ENCODE measurements at places on chromosomes 12 and 14. TPM values are rescaled to one million over a fixed set of nuclear protein-coding genes. Genes with fewer than 3 reads are reported as not detected.

POTEM gene
- not detected for total RNA-seq

CPNE6 gene
- total RNA-seq, result not detected

VDR gene
- 10.1 TPM for total RNA-seq

P2RX4 gene
- 38.7 TPM for total RNA-seq

USP15 gene
- total RNA-seq, result 66.1 TPM

Measured in Calu3 (cell line).